Activated naive CD4-positive, alpha-beta T cell treated with anti-CD3 and anti-CD28 coated beads for 36 hours (primary cell): ENCODE measurements at places on chromosomes 4 and X. TPM values are rescaled to one million over a fixed set of nuclear protein-coding genes. Genes with fewer than 3 reads are reported as not detected.
A peak's percentile ranks its signal among the peaks of the same experiment; 100 is the strongest.

RTL3 gene
- total RNA-seq: not detected

TBX22 gene
- total RNA-seq: not detected

PAGE4 gene
- not detected for total RNA-seq

SAGE1 gene
- total RNA-seq: not detected

GRCh38 chr4:146472404-146472803 is 49.3 kb downstream of the SLC10A7 start:
- DNase-seq: no peak

GRCh38 chrX:257681-258289 is 23.4 kb upstream of the PLCXD1 start:
- DNase-seq: no peak

GRCh38 chrX:2627272-2627867 is 63.7 kb upstream of the CD99 start:
- peak; percentile 74 for DNase-seq

- no peak for DNase-seq
Observed at GRCh38 chrX:139724626-139725025, 16.7 kb upstream of the MCF2 start.
